ENCODE measurements at places on chromosomes 5 and 9.

GRCh38 chr5:179219661-179220620 lies 125.3 kb downstream of the ADAMTS2 start:
- no peak for DNase-seq

DNA sequence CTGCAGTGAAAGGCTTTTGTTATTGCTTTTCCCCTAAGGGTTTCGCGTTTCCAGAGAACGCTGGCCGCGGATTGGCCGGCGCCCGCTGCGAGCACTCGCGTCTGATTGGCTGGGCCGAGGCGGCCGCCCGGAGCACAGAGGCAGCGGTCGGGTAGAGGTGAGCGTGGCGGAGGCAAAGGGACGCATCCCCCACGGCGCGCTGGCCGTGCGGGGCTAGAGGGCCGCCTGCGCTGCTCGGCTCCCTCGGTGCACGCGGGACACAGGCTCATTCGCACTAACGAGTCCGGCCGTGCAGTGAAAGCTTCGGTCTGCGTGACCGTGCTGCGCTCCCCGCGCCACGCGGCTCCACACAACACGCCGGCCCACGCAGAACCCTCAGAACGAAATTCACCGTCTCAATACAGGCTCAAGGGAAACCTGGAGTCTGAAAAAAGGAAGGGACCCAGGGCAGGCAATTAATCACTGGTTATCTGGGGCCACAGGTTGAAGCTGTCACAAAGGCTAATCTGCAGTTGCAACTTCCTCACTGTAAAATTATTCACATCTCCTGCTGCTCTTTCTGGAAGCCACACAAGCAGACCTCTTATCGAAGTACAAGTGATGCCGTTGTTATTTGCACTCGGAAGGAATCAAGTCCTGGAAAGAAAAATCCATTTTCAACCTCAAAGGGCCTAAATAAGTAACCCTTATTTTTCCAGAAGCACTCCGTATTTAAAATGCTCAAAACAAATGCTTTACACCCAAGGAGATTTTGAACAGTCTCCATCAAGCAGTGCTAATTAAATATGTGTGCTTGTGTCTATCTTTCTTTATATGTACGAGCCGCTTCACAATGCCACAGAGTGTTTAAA lies 94.6 kb downstream of the ZNF608 start:
- no peak for DNase-seq

GRCh38 chr9:6818292-6818922 lies 60.6 kb downstream of the KDM4C start:
- no peak for DNase-seq

GRCh38 chr9:109258481-109259302 lies 62.2 kb downstream of the EPB41L4B start:
- DNase-seq: no peak

DNA sequence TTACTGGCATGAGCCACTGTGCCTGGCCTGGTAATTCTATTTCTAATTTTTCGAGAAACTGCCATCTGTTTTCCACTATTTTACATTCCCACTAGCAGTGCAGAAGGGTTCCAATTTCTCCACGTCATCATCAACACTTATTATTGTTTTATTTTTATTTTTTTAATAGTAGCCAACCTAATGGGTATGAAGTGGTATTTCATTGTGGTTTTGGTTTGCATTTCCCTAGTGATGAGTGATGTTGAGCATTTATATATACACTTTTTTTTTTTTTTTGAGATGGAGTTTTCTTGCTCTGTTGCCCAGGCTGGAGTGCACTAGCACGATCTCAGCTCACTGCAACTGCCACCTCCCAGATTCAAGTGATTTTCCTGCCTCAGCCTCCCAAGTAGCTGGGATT lies 28.3 kb downstream of the WWC1 start:
- no peak for DNase-seq

- no peak for DNase-seq
Observed at GRCh38 chr5:77663090-77663863, 24.8 kb upstream of the OTP start.

DNA sequence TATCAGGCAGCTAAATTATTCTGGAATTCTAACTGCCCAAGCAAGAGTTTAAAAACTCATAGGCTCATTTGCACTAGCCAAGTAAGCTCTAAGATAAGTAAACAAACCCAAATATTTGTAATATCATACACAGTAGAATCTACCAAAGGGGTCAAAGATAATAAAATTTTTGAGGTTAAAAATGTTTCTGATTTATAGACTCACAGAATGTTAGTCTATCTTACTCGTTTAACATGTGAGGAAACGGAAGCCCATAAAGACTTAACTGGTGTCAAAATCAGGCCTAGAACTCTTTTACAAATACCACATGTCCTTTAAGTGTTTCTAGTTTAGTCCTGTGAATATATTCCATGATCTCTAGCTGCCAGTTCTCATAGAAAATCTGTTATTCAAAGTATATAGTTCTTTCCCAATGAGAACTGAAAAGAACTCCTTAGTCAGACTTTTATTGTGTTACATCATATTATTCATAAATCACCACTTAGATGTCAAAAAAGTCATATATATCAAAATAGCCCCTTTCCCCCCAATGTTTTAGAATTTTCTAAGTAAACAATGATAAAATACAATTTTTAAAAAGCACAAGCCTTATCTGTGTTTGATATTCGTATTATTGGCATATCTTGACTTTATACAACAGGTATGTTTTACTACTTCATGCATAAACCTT lies 13.9 kb downstream of the RAB14 start:
- no peak for DNase-seq

GRCh38 chr9:127128341-127129072 lies 6.1 kb upstream of the ANGPTL2 start:
- DNase-seq: no peak

GRCh38 chr5:80399526-80400239 lies 8.2 kb upstream of the ZFYVE16 start:
- no peak for DNase-seq

DNA sequence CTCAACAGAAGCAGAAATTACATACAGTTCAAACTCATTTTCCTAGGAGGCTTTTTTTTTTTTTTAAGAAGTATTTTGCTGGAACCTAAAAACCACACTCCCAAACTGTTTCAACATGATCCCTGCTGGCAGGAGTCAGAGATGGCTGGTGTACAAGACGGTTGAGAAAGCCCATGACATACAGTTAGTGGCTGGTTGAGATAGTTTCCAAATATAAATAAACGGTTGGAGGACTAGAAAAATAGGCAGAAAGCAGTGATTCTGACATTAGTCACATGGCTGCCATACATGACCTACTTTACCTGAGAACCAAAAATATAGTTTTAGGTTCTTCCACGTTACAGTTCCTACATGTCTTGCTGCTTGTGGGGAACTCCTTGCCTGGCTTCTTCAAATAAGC lies 31.7 kb upstream of the BASP1 start:
- no peak for DNase-seq

GRCh38 chr5:1246711-1247431 lies 21.7 kb downstream of the SLC6A18 start:
- no peak for DNase-seq

GRCh38 chr9:105065098-105066088 lies 137.4 kb upstream of the ABCA1 start:
- DNase-seq: no peak

DNA sequence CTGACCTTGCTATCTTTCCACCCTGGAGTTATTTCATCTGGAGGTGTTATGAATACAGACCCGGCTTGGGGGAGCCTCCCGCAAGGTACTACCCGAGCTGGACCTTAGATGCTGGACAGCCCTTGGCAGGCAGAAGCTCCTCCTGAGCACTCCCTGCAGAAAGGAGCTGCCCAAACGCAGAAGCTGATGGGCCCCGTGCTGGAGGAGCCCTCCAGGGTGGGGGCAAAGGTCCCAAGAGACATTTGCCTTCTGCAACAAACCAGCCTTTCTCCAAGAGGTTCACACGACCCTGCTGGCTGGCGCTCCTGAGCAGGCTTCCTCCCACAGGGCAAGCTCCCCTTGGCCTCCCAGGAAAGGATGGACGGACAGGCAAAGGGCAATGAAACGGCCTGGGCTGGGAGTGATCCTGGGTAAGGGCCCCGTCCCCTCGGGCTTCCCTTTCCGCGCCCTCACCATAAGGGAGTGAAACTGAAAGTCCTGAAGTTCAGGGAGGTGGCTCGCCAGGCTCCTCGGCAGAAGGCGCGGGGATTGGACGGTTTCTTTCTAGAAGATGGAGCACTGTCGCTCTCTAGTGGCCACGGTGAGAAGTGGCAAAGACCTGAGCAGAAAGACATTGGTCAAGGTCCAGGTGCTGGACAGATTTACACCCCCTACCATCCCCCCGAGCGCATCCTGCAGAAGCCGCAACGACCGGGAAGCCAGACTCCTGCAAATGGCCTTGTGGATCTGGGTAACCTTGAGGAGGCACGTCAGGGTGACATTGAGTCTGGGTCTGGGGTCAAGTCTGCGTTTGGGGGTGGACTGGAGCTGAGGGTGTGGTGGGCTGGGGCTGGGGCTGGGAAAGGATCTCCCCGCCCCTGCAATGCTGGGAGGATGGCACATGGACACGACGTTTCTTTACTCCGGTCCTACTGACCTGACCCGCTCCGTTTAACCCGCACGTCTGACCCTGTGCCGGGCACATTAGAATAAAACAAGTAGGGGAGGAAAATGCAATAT lies 56.4 kb downstream of the NEURL1B start:
- peak; percentile 70 for DNase-seq

- no peak for DNase-seq
Observed at GRCh38 chr5:1698589-1699316, 100.9 kb downstream of the MRPL36 start.

- DNase-seq: no peak
Observed at GRCh38 chr5:14714706-14715105, 50.2 kb downstream of the OTULIN start.

GRCh38 chr5:1881731-1882336 lies 891 bp downstream of the IRX4 start:
- DNase-seq: no peak

- DNase-seq: no peak
Observed at GRCh38 chr5:74408150-74409043, 232.1 kb downstream of the ENC1 start.

GRCh38 chr9:33332011-33332410 lies 41.7 kb downstream of the NFX1 start:
- DNase-seq: no peak

GRCh38 chr5:58019614-58020013 lies 440.3 kb downstream of the PLK2 start:
- no peak for DNase-seq

- DNase-seq: no peak
Observed at GRCh38 chr5:16772556-16772955, 155.8 kb upstream of the RETREG1 start.

DNA sequence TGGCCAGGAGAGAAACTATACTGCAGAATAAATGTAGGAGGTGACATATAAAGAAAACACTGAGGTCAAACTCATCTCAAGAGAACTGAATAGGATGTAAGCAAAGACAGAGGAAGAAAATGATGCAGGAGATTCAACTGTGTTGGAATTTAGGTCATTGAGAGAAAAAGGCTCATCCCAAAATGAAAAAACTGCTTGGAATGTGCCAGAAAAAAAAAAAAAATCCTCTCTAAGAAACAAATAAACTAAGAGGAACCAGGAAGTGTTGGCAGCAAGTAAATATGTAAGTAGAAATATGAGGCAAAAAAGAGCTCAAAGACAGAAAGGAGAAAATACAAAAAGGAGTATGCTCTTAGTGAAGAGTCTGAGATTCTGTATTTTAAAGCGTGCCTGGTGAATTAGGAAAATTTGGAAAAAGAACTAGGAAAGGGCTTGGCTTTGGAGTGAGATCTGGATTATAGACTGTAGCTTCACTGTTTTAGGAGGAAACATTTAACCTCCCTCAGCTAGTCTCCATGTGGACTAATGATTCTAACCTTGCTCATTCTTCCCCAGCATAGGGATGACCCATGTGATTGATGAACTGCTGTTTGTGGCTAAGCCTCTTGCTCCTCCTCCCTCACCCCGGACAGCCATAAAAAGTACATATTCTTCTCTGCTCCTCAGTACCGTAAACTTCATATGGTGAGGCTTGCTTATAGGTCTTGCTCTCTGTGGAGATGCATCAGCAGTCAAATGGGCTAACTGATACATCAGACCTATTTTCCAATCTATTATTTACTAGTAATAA lies 185.6 kb upstream of the POU5F2 start:
- DNase-seq: no peak

GRCh38 chr5:13143214-13143613 lies 801.3 kb downstream of the DNAH5 start:
- no peak for DNase-seq
